ENCODE measurements at places on chromosomes 1 and 21.

DNA sequence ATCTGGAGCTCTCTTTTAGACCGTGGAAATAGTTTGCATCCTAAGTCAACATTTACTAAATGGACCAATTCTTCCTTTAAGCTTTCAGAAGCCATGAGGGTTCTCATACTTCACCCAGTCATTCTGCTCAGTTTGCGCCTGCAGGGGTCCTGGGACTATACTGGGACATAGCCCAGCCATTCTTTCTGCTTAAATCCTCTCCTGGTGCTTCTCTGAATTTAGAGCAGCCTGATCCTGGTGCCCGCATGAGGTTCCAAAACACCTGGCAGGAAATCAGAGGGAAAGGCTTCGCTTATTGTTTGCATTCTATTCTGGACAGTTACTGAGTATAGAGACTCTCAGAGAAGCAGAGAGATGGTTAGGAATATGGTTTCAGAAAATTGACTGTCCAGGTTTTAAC lies 27.0 kb downstream of the TNN start:
- DNase-seq, result no peak

DNA sequence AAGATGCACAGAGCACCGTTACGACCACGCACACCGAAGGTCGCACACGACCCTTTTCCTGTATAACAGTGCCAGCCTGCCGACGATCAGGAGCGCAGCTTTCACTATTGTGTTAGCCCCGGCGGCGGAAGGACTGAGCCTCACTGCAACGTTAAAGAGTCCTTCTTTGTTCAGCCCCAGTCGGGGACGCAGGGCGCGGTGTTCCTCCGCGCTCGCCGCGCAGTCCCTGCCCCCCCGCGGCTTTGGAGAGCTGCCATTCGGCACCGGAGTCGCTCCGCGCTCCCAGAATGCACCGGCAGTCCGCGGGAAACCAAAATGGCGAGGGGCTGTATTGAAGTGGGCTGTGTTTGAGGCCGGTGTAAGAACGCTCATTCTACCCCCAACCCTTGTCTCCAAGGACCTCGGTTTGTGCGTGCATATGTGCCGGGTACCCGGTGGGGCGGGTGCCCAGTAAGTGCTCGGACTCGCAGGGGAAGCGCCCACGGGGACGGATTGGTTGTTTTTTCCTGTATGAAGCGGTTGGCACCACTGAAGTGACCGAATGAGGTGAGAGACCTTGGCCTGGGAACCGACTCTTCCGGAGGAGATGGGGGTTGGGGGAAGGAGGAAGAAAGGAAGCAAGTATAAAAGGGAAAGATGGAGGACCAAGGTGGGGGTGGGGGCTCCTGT lies at the start of gene MTF2:
MTF2 (plus strand) TSS at position 298 of the 669 bp plus-strand sequence; CDS start at position 542, 244 bp downstream.
- peak; percentile 89 for DNase-seq

DNA sequence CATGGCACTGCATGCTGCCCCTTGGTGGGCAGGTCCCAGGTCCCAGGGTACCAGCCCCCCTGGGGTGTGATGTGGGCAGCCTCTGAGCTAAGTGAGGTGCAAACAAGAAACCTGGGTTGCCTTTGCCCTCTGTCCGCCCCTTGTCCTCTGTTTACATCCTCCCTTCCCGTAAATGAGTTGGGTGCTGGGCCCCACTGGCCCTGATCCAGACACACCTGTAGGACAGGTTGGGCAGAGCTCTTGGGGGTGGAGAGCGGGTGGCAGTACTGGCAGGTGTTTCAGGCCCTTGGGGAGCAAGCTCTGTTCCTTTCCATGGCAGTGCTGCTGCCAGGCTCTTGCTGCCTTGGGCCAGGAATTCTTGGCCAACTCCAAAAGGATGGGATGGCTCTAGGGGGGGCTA lies 35.8 kb downstream of the ELF3 start:
- no peak for DNase-seq

DNA sequence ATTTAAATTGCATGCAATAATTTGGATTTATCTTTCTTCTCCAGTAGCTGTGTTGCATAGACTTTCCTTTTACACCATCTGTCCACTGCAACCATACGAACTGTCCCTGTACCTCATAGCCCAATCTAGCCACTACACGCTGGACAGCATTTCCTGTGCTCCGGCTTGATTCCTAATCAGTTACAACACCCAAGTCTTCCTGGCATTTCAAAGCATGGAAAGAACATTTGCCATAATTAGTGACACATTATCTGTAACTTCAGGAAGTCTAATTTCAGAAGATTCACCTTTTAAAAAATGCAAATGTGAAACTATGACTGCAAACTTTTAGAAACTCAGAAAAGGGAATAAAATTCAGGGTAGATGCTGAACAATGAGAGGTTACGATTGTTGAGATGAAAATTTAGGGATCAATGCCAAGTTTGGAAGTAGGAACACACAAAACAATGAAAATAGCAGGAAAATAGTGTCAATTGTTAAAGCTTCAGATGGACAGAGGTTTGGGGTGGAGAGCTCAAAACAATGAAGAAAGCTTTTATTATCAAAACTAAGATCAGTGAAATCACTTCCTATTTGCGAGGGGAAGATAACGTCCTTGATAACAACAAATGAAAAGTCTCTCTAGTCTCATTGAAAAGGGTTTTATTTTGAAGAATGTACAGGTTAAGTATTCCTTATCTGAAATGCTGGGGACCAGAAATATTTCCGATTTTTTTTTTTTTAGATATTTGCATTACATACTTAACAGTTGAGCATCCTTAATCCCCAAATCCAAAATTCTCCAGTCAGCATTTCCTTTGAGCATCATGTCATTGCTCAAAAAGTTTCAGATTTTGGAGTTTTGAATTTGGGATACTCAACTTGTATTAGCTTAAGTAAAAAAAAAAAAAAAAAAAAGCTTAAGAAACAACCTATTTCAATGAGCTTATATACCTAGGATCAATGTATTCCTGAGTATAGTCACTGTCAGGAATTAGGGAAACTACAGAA lies 107.3 kb downstream of the FNBP1L start:
- no peak for DNase-seq

DNA sequence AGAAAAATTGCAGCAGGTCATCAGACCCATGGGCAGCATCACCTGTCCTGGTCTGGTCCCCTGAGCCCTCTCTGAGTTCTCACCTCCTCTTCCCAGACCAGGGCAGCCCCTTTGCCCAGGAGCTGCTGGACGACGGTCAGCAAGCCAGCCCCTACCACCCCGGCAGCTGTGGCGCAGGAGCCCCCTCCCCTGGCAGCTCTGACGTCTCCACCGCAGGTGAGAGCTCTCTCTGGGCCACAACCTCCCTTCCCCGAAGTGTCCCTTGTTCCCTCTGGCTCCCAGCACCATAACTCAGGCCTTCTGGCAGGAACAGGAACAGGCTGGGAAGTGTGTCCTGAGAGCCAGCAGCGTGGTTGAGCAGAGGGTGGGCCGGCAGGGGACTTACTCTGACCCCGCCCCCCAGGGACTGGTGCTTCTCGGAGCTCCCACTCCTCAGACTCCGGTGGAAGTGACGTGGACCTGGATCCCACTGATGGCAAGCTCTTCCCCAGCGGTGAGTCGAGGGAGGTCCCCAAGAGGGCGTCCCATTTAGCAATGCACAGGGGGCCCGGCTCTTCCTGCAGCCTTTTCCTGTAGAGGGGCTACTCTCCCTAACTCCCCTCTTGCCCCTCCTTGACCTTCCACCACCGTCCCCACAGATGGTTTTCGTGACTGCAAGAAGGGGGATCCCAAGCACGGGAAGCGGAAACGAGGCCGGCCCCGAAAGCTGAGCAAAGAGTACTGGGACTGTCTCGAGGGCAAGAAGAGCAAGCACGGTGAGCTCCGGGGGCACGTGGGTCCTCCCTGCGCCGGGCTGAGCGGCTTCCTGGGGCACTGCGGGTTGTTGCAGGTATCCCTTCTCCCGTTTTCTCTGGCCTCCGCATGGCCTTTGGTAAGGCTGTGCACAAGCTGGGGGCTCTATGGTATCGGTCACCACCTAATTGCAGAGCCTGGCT lies 2.4 kb downstream of the ELF3 start:
- peak; percentile 15 for DNase-seq

DNA sequence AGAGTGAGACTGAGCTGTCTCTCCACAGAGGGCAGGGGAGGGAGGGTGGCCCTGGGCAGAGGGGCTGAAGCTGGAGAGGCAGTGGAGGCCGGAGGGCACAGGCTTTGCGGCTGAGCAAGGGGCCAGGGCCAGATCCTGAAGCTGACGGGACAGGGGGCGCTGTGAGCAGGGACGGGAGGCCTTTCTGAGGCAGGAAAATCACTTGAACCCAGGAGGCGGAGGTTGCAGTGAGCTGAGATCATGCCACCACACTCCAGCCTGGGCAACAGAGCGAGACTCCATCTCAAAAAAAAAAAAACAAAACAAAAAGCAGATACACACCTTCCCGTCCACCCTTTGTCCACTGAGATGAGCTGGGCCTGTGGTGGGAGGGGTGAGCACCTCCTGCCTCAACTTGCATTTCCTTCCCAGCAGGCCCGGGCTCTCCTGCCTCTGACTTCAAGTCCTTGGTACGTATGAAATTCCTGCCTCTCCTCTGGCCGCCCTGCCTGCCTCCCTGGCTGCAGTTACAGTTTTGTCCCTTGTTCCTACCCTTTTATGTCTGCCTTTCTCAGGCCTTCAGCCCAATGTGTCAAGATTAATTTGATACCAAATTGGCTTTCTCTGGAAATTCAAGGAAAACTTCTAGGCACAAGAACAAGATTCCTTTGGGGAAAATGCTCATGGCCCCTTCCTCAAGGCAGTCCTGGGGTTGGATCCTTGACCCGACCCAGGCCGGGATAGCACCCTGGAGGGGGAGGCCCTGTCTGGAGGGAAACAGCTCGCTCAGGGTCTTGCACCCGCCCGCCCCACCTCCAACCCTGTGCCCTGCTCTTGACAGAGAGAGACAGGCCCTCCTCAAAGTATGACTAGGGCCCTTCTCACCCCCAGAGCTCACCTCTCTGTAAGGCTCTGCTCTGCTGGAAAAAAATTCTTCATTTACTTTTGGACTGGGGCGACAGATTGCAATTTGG lies 11.2 kb upstream of the ADAMTSL4 start:
- DNase-seq, result peak; percentile 89

DNA sequence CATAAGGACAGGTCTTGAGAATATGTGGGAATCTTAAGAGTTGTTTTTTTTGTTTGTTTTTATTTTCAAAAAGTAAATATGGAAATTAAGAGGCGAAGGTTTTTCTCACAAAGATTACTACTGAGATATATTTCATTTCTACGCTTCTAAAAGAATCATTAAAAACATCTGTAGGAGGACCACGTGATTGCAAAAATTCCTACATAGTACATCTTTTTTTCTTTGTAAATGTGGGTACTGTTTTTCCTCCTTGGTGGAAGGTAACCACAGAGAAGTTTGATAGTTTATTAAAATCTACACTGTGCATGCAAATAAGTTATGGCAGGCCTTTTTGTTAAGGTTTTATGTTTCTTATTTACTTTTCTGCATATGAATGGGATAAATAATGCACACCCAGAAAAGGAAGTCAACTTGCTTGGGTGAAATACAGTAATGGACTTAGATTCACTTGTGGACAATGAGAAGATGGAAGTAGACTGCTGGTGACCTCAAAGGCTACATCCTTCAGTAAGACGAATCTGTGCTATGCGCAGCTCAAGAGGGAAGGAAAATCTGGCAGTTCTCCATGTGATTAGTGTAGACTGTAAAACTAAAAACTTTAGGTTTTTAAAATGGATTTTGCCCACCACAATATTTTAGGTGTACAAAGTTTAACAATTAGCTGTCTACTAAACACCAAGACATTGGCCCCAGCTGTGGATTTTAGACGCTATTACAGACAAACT lies 2.0 kb downstream of the AK5 start:
- DNase-seq, result no peak

DNA sequence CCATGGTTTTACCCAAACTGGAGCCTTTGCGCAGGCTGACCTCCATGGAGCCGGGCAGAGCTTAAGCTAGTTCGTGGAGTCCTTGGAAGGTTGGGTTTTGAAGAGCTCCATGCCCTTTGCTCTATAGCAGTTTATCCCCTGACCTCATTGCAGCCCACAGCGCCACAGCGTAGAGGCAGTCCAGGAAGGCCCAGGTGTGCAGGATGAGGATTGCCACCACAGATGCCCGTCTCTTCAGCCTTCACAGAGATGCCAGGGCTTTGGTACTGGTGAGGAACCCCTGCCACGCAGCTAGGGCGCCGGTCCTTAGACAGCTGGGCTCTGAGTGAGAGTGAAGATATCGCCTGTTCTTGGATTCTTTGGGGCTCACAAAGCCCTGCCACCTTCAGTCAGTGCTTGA lies 138.6 kb downstream of the PEX14 start:
- no peak for DNase-seq

DNA sequence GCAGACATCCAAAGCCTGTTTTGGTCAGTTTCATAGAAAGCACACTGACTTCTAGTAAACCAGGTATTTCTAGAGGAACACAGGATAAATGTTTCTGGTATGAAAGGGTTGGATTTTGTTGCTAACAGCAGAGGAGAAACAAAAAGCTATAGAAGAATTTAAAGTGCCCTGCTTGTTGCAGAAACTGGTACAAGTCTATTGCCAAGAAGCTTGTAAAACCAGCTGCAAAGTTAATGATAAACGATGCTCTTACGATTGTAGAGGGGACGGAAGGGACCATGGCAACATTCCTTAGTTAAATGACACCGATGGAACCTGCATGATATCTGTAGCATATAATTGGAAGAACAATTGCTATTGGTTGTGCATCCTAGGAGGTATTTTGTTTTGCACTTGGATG lies 40.1 kb downstream of the SLC35F3 start:
- peak; percentile 61 for DNase-seq

DNA sequence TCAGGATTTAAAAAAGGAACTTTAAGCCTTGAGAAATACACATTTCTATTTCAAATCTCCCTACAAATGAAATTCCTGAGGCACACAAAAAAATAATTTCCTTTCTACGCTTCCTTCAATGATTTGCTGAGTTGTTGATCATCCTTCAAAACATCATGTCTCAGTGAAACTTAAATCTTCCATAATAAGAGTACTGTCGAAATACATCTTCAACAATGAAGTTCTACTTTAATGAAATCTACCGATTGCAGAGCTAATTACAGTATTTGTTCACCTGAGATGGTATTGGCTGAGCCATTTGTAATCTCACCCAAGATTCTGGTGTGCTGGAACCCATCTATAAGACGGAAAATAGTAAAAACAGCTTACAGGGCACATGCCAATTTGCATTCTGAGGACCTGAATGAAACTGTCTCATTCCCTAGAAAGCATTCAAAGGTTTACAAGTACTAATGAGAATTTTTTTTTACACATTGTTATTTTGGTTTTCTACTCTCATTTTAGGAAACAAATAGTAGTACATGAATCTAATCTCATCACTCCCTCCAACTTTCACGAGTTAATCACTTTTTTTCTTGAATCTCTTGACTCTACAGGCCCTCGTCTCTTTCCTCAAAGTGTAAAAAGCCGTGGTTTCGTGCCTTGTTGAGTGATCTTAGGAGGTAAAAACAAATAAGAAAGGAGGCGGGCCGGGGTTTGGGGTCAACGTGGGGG lies 1.1 kb downstream of the CHML start:
- no peak for DNase-seq

GRCh38 chr1:51928896-51929295 lies 50.4 kb upstream of the NRDC start:
- no peak for DNase-seq

Data from Caki2 (cell line).